ENCODE measurements at places on chromosomes 12 and 14.

DNA sequence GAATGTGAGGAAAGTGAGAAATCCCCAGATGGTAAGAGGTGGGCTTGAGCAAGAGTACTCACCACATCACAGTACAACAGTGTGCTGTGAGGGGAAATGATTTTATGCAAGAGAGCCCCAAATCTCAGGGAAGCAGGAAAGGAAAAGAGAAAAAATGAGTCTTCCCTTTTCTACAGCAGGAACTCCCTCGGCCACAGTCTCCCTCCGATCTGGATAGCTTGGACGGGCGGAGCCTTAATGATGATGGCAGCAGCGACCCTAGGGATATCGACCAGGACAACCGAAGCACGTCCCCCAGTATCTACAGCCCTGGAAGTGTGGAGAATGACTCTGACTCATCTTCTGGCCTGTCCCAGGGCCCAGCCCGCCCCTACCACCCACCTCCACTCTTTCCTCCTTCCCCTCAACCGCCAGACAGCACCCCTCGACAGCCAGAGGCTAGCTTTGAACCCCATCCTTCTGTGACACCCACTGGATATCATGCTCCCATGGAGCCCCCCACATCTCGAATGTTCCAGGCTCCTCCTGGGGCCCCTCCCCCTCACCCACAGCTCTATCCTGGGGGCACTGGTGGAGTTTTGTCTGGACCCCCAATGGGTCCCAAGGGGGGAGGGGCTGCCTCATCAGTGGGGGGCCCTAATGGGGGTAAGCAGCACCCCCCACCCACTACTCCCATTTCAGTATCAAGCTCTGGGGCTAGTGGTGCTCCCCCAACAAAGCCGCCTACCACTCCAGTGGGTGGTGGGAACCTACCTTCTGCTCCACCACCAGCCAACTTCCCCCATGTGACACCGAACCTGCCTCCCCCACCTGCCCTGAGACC, 7.8 kb downstream of the ATN1 start:
- DNase-seq, result no peak

DNA sequence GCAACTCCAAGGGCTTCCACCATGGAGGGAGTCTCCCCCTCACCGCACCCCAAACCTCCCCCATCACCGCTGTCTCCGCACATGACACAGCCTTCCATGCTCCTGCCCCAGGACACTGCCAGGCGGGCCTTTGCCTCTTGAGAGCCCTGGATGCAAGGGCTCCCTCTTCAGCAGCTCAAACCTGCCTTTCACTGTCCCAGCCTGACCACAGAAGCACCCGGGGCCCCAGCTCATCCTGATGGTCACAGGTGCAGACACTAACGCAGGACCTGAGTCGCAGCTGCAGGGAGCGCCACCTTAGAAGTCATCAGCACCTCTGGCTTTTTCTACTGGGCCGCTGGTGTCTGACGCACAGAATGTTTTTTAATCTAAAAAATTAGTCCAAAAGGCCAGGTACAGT, 54.0 kb downstream of the SYNE3 start:
- no peak for DNase-seq

- no peak for DNase-seq
Observed at GRCh38 chr14:74308695-74309094, 6.0 kb upstream of the ABCD4 start.

DNA sequence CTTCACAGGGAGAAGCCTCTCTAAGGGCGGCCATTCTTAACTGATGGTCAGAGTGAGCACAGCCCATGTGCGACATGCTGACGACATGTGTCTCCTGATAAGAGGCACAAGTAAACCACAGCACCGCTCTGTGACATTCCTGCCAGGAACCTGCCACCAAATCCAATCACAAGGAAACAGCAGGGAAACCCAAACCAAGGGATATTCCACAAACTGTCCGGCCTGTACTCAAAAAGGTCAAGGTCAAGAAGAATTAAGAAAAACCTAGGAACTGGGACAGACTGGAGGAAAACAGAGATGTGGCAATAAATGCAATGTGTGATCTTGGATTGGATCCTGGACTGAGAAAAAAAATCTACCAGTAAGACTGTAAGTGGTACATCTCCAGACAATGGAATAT, 91.9 kb downstream of the SYNE3 start:
- DNase-seq, result no peak

DNA sequence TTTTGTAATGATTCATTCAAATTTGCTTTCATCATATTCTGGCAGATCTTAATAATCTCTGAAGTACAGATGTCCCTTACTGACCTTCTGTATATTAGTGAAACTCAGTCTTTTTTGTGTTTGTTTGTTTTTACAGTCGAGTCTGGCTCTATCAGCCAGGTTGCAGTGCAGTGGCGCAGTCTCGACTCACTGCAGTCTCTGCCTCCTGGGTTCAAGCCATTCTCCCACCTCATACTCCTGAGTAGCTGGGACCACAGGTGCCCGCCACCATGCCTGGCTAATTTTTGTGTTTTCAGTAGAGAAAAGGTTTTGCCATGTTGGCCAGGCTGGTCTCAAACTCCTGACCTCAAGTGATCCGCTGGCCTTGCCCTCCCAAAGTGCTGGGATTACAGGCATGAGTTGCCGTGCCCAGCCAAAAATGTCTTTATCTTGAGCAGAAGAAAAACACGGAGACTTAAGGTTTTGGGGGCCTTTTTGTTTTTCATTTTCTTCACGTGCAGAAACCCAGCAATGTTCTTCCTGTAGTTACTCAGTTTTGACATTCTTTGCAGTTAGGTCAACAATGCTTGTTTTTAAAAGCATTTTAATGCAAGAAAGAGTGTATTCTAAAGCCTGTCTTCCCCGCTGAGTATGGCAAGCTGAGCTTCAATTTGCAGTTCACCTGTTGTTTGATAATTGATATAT, 79.5 kb downstream of the FAR2 start:
- DNase-seq, result no peak

GRCh38 chr12:104180374-104180773, 35.2 kb upstream of the TXNRD1 start:
- DNase-seq, result no peak

DNA sequence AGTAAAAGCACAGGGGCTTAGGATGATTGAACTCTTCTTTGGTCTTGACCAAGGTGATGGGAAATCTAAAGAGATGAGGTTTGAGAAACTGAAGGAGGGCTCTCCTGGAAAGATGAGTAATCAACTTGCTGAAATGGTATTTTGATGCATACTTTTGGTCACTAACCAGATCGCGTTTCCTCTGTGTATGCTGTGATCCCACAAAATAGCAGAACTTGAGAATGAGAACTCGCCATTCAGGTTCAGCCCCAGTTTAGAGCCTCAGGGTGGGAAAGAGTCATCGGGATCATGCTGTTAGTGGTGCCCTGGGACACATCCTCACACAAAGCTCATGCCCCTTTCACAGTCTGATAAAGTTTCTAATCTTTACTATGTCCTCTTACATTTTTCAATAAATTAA, 488.8 kb downstream of the ETNK1 start:
- DNase-seq, result no peak

GRCh38 chr12:6959058-6959804, 8.1 kb downstream of the PTPN6 start:
- DNase-seq, result no peak

DNA sequence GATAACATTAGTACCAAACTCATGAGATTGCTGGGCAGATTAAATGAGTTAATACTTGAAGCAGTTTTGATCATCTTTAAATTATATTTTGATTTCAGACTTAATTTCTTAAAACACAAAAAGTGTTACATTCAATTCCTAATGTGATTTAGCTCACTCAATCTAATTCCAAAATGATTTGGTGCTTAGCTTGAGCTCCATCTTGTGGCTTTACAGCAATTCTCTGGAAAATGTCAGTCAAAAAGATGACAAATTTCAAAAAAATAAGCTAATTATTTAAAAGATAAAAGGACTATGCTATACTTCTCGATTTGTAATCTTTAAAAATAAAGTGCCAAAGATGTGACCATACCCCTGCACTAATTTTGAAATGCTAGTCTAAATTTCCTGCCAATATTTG, 10.1 kb downstream of the LLPH start:
- no peak for DNase-seq

DNA sequence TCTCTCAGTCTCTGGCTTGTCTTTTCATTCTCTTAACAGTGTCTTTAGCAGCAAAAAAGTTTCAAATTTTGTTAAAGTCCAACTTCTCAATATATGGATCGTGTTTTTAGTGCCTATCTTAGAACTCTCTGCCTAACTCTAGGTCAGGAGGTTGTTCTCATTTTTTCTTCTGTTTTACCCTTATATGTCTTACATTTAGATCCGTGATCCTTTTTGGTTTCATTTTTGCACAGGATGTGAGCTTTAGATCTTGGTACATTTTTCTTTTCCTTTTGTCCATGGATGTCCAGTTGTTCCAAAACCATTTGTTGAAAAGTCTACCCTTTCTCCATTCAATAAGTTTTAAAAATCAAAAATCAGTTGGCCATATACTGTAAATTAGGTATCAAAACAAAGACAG, 6.8 kb downstream of the VRK1 start:
- DNase-seq, result no peak

DNA sequence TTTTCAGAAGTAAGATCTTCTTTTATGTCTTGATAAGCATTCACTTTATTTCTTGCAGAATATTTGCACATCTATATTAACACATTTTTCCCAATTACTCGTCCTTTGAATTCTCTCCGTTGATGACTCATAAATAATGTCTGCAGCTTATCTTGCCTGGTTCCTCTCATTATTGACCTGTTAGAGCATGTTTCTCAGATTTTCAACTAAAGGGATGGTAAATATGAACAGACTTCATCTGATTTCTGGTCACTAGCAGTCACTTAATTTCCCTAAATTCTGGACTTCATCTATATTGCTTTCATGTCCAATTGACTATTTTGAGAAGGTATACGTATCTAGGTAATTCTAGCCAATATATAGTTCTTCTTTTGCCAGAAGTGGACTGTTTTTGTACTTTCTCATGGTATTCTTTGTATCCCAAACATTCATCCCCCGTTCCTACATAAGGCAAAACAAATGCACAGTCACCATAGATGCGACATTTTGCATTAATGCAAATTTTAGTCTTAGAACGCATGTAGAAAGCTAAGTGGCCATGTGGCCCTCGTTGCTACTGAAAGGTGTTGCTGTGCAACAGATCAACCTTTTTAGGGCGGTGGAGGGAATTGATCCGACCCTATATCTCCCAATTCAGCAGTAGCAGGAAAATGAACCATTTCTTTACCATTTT, 6.2 kb downstream of the PIK3C2G start:
- DNase-seq, result no peak

DNA sequence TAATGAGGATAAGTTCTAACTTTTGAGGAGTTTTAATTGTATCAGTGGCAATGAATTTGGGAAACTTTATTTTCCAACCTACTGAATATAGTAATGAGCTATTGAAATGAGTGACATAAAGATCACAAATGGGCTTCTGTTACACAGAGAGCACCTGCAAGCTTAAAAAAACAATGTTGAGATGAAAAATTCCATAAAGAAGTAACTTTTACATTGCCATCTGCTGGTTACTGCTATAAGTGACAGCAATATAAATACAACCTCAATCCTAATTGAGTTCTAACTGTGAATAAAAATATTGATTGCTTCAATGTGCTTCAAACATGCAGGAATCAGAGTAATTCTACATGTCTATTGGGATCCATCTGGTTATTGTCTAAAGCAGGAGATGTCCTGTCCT, 14.2 kb downstream of the WIF1 start:
- DNase-seq, result no peak

DNA sequence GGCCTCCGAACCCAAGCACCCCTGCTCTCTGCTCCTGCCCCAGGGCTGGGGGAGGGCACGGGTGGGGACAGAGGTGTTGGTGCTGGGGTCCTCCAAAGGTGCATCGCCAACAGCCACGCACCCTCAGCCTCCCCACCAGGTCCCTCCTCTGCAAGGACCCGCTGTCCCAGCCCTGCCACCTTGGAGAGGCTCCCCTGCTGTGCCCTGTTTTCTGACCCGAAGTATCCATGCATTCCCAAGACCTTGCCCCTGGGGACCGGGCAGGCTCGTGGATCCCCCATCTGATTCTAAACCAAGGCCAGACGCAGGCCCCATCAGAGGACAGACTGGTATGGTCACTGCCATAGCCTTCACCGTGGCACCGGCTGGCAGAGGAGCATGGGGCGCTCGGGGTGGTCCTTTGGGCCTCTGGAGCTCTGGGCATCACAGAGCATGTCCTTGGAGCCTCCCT, 22.7 kb upstream of the BEGAIN start:
- DNase-seq, result no peak
